ENCODE measurements at places on chromosomes 4 and X. TPM values are rescaled to one million over a fixed set of nuclear protein-coding genes. Genes with fewer than 3 reads are reported as not detected.

Gene SLITRK2
- not detected for total RNA-seq

Gene DTHD1
- not detected for total RNA-seq

Gene SPATA18
- total RNA-seq, result 26.6 TPM

Gene CPEB2
- 15.9 TPM for total RNA-seq

Gene CT55
- not detected for total RNA-seq

Gene HS6ST2
- total RNA-seq, result not detected

Gene FAM114A1
- 387 TPM for total RNA-seq

Gene PLS3
- total RNA-seq, result 253 TPM

Gene TEX13C
- not detected for total RNA-seq

Gene CPE
- total RNA-seq, result 18.2 TPM
